NCI-H2107 (cell line): ENCODE measurements at places on chromosomes 1 and 21.

GRCh38 chr1:235625340-235625739 is 24.2 kb downstream of the GNG4 start:
- DNase-seq: no peak

DNA sequence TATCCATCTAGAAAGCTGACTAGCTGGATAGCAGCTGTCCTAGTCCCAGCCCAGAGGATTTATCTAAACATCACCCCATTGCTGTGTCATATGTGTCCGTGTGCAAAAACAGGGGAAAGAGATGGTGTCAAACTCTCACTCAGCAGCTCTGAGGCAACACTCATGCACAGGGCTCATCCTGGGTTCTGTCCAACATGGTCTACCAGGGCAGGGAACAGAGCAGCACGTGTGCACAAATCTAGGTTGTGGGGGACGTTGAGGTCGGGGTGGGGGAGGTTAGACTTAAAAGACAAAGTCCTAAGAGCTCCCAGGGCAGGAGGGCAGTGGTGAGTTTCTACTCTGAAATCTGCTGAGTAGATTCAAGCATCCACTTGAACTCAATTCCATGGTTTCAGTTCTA is 16.2 kb downstream of the PI4KB start:
- DNase-seq: no peak

DNA sequence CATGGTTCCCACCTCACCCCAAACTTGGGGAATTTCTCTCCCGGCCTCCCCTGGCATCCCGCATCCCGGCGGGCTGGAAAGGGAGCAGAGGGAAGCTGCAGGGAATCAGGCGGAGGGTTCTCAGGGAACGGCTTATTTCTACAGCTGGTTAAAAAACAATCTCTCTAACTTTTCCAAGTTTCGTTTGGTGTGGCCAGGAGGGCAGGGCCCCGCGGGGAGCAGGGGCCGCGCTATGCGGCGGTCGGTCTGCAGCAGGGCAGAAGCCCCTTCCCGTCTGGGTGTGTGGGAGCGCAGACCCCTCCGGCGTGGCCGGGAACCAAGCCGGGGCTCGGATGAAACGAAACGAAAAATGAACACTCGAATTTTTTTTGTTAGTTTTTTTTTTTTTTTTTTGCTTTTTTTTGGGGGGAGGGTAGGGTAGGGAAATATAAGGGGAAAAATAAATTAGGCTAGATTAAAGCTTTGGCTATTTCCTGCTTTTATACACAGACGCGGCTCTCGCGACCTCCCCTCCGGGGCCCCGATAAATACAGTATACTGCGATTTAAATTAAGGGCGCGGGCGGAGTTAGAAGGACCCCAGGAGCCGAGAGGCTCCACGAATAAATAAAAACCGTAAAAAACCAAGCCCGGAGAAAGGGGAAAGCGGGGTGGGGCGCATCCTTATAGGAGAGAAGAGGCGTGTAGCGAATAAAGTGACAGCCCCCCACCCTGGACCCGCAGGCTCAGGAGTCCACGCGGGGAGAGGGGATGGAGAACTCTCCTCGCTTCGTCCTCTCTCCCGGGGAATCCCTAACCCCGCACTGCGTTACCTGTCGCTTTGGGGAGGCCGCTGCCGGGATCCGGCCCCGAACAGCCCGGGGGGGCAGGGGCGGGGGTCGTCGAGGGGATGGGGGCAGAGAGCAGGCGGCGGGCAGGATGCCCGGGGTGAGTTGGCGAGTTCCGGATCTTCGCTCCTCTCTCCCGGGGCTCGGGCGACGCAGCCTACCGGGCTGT is 2.1 kb downstream of the POU3F1 start:
- DNase-seq: no peak

DNA sequence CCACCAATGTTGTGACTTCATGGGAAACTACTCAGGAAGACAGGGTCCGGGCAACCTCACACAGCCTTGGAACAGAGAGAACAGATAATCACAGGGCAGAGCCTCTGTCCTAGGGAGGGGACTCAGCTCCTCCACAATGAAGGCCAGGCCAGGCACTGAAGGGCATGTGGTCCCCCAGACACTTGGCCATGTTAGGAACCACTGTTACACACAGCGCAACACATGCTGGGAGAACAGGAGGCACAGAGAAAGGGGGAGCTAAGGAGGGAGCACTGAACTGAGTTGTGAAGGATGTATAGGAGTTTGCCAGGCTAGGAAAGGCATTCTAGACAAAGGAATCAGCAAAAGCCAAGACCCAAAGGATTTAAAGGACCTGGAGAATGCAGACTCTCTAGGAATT is 127.6 kb downstream of the DMRTB1 start:
- no peak for DNase-seq

GRCh38 chr1:232382671-232383070 is 247.3 kb downstream of the SIPA1L2 start:
- no peak for DNase-seq

DNA sequence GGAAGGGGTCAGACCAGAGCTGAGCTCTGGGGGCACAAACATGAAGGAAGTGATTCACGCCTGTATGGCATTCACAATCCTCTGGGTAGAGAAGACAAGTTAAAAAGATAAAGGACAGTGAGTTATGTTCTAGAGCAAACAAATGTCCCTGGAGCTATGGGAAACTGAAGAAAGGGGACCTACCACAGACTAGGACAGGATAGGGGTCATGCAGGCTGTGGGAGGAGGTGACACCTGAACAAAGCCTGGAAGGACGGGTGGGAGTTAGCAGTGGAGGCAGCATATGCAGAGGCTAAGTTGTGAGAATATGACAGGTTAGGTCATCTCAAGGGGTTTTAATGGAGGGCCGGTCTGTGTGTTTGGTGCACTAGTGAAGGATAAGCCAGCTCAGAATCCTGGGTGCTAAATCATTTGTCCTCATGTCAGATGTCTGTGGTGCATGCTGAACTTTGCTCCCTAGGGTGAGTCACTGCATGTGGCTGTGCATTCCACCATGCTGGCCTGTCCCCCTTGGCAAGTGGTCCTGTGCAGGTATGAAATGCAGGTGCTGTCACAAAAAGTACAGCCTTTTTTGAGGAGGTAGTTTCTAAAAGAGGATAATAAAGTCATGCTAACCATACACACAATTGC is 28.5 kb downstream of the TNN start:
- no peak for DNase-seq

DNA sequence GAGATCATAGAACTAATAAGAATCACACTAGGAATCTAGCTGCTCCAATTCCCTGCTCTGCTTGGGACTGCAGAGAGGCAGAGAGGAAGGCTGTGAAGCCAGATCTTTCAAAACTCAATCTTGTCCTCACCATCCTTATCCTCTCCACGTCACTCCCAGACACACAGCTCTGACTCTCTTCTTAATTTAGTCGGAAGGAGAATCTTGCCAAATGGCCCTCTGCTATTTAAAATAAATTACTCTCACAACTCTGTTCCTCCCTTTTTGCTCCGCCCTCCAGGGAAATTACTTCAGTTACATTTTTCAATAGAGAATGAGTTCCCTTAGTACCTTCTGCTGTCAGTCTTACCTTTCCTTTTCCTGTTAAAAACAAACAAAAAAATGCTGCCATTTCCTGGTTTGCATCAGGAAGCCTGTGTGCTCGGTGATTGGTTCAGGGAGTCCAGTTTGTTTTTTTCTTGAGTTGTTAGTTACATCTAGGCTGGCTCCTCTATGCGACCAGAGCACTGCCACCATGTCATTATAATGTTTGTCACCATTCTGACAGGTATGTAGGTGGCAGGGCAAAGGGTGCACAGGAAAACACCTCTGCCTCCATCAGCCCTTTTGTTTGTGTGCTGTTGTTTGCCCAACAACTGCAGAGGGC is 80.1 kb downstream of the FCRL5 start:
- DNase-seq: no peak

GRCh38 chr1:209589440-209589839 is 5.9 kb downstream of the CAMK1G start:
- no peak for DNase-seq

DNA sequence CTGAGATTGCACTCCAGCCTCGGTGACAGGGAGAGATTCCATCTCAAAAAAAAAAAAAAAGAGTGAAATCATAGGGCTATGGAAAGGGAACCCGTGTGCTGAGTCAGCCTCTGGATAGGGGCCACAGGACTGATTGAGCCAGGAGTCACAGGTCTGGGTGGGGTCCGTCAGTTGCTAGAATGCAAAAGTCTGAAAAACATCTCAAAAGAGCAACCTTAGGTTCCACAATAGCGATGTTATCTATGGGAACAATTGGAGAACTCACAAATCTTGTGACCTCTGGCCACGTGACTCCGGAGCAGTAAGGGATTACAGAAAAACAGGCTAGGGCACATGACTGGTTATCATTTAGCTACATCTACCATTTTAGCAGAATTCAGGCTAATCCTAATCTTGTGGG is 32.8 kb upstream of the GREM2 start:
- no peak for DNase-seq

- no peak for DNase-seq
Measured at GRCh38 chr1:228996281-228996680, 261.0 kb downstream of the RHOU start.

GRCh38 chr1:66022904-66023620 is 230.4 kb downstream of the PDE4B start:
- DNase-seq: no peak

DNA sequence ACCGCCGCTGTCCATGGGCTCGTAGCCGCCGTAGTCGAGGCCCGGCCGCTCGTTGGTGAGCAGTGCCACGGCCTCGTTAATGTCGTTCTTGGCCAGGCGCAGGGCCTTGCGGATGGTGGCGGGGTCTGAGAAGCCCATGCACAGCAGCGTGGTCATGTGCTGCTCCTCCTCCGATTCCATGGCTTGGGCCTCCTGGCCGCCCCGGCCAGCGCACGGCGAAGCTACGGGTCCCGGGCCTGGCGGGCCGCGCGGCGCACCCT is 300 bp downstream of the USP24 start:
- no peak for DNase-seq

DNA sequence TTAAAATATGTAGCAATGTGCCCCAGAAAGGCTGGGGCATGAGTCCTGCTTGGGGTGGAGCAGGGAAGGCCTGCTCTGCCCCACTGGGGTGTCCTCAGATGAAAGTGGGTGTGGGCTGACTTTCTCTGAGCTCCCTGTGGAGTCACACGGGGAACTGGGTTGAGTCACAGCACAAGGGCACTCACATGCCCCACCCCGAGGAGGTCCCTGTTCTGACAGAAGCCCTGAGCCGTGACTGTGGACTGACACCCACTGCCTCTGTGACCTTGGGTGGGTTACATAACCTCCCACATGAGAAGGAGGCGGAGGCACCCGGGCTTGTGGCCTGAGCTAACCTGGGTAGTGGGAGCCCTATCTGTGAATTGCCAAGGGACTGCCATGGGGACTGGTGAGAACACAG is 52.5 kb upstream of the TINAGL1 start:
- no peak for DNase-seq

DNA sequence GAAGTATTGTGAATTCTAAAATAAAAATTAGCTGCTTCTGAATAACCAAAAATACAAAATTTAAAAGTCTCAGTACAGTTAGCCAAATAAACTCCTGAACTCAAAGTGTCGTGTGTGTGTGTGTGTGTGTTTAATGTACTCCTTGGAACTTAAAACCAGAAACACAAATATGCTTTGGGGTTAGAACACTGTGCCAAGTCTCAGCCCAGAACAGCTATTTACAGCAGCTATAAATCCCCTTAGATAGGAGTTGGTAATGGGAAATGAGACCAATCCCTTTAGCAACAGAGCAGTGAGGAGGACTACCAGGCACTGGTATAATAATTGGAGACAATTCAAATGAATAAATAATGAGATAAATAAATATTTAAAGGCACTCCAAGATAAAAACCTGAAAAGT is 83.1 kb downstream of the PATJ start:
- no peak for DNase-seq

- DNase-seq: no peak
Measured at GRCh38 chr1:114505148-114505561, 5.8 kb downstream of the TRIM33 start.

- DNase-seq: no peak
Measured at GRCh38 chr1:100249155-100249536, 488 bp downstream of the DBT start.

DNA sequence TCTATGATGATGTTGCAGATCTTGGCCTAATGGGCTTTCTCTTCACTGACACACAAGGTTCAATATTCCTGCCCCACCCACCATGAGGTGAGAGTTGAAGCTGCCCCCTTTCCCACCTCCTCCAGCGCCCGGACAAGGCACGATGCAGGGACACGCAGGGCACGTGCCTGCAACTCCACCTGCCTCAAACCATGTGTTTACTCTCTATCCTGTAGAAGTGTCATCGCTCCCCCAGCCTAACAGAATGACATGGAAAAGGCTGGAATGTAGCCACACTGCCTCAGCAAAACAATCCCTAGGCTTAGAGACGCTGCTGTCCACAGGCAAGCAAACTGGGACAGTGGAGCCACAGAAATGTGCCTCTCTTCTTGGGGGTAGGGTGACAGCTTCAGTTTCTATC is 92.9 kb upstream of the SOD1 start:
- no peak for DNase-seq

- DNase-seq: no peak
Measured at GRCh38 chr1:59568158-59568935, 246.4 kb upstream of the HOOK1 start.

- DNase-seq: no peak
Measured at GRCh38 chr1:30314591-30314990, 408.8 kb downstream of the MATN1 start.

DNA sequence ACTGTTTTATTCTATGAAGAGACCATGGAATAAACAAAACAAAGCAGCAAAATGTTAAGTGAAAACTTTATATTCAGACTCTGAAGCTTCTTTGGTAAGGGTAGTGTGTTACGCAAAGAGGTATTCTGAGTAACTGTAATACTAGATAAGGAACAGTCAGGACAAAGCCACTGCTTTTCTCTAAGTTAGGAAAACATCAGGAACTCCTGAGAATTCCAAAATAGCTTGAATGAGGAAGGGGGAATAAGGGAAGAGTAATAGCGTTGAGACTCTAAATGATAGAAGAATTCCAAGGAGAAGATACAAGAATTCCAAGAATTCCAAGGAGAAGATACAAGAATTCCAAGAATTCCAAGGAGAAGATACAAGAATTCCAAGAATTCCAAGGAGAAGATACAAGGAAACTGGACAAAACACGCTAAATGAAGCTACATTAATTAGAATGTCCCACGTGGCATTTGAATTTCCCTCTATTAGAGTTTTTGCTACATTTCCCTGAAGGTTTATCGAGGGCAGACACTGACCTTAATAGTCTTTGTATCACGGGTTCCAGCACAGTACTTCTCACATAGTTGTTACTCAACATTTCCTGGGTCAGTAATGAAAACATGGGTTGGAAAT is 71.5 kb downstream of the SMYD3 start:
- DNase-seq: no peak

- no peak for DNase-seq
Measured at GRCh38 chr1:208600456-208601190, 356.4 kb upstream of the PLXNA2 start.

- no peak for DNase-seq
Measured at GRCh38 chr1:164320790-164321731, 237.9 kb upstream of the PBX1 start.

GRCh38 chr1:164794356-164794755 is 235.4 kb downstream of the PBX1 start:
- DNase-seq: no peak

- DNase-seq: no peak
Measured at GRCh38 chr1:61807606-61808140, 65.4 kb downstream of the PATJ start.

- DNase-seq: no peak
Measured at GRCh38 chr1:232954594-232955365, 4.4 kb downstream of the NTPCR start.
